Activated T-cell treated with anti-CD3 and anti-CD28 coated beads, Interleukin-2, amount 50 U/mL, for 24 hours (primary cell): ENCODE measurements at places on chromosomes 6 and 20.

DNA sequence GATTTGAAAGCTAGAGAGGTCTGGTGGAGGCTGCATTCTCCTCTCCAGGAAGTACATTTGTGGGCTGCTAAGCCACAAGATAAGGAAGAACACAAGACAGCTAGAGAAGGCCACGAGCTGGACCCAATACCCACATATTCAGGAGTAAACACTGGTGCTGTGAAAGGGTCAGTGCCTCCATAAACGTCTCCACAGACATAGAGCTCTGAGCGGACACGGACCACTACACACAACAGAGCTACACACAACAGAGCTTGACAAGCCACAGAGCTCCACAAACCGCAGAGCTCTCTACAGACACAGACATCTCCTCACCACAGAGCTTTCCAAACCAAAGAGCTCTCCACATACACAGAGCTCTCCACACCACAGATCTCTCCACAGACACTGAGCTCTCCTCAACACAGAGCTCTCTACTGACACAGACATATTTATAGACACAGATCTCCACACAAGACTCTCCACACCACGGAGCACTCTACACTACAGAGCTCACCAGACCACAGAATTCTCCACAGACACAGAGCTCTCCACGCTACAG, 51.9 kb downstream of the ERMARD start:
- DNase-seq = peak; percentile 28

DNA sequence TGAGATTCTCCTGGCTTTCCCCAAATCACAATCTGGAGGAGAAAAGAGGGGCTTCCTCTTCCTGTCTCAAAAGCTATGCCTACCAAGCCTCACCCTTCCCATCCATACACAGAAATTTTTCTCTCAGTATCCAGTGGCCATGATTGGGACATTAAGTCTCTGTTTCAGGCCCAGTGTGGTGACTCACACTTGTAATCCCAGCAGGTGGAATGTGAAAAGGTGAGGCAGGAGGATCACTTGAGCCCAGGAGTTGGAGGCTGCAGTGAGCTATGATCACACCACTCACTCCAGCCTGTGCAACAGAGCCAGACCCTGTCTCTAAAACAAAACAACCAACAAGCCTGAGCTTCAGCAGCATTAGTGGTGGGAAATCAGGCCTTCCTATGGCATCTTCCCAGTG, 210.0 kb downstream of the OGFRL1 start:
- no peak for DNase-seq

DNA sequence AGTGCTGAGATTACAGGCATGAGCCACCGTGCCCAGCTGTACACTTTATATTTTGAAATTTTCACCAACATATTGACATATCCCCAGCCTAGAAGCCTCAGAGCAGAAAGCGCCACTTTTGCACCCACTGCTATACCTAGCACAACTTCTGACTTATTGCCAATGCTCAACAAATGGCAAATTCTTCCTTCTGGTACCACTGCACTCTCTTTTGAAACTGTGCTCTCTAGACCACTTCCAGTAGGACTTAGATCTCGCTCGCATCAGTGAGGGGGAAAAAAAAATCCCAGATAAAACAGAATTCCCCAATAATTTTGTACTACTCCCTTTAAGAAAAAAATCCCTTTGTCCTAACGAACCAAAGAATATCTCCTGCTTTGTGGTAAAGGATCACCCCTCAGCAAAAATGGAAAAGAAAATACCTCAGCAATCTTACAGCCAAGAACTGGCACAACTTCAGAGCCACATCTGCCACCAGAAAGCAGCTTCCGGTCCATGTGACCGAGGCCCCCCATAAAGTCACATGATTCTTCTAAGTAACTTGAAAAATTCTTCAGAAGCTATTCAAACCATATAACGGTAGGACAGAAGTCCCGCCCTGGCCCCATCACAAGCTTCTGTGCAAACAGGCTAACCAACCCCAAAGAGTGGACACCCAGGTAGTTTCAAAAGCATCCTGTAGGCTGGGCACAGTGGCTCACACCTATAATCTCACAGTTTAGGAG, 18.5 kb upstream of the IL17F start:
- DNase-seq = no peak

DNA sequence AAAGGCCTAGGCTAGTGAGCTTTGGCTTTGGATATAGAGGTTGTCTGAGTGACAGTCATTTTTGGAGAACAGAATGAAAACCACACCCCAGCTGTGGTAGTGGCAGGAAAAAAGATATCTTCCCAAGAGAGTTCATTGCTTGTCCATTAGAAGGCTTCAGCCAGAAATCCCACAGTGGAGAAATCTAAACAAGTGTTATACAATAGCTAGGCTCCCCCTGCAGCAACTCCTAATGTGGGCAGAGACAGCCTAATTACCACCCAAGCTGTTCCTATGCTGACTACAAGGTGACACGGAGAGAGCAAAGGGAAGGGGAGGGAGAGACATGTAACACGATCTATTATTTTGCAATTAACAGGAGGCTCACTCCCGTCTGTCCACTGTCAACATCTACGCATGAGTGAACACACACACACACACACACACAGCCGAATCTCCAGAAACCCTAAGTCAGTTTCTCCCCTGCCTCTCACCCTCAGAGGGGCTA, 147.5 kb upstream of the TCF21 start:
- DNase-seq = no peak

- DNase-seq = peak; percentile 41
Observed at GRCh38 chr20:36092398-36093024, 62.0 kb upstream of the EPB41L1 start.

DNA sequence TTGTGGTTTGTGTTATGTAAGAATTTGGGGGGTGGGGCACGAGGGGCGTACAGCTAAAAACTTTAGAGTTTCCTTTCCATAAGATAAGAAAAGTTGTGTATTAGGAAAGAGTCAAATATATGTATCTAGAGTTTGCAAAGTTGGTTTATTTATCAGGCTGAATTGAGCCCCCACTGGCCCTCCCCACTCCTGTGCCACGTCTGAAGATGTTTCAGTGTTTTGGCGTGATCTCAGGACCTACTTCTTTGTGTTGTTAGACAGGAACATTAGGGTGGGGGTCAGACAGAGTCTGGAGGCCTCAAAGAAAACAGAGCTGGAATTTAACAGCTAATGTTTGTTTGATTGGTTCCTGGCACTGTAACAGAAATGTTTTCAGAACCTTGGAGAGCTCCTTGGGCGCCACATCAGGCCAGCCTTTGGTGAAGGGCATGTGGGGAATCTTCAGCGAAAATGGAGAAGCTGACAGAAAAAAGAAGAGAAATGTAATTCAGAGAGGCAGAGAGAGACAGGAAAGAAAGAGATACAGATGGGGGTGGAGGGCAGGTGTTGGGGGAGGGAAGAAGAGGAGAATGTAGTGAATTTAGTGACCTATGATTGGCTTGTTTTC, 674 bp downstream of the NRSN1 start:
- no peak for DNase-seq

- no peak for DNase-seq
Observed at GRCh38 chr6:39797751-39798150, 5.6 kb downstream of the DAAM2 start.

DNA sequence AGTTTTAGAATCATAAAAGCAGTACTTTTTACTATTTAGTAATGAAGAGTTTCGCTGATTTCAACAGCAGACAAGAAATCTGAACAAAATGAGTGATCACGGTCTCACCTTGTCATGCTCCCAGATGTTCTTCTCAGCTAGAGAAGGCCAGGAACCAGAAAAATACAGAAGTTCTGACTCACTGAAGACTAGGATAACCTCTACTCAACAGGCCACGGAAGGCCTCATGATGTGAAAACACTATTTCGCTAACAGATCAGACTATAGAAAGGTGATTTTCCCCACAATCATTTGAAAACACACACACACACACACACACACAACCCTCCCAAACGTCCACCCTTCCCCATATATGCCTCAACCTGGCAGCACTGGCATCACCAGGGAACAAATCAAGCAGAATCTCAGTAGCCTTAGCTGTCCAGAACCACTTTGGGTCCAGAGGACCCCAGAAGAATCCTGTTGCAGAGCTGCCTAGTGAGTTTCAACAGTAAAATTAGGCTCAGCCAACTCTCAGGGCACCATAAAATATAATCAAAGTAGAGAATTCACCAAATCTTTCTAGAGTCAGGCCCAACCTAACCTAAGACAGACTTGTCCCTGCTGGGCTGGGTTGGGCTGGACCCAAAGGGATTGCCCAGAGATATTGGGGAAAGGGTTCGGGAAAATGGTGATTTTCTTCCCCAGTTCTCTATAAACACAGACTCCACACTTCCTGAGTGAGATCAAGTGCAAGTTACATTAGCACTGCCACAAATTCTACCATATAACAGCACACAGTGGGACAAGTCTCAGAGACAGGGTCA, 7.9 kb downstream of the EXOC2 start:
- DNase-seq = peak; percentile 52

DNA sequence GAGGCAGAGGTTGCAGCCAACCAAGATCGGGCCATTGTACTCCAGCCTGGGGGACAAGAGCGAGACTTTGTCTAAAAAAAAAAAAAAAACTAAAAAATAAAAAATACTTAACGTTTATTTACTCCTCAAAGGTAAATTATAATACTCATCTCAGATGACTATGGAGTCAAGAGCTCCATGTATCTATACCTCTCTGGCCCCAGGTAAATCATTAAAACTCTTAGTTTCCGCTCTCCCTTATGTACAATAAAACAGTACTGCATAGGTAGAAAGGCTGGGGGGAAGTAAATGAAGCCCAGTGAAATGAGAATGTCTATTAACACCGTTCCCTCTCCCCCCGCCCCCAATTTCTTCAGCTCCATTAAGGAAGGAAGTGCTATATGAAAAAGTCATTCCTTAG, 1.2 kb downstream of the SRSF12 start:
- DNase-seq = no peak

DNA sequence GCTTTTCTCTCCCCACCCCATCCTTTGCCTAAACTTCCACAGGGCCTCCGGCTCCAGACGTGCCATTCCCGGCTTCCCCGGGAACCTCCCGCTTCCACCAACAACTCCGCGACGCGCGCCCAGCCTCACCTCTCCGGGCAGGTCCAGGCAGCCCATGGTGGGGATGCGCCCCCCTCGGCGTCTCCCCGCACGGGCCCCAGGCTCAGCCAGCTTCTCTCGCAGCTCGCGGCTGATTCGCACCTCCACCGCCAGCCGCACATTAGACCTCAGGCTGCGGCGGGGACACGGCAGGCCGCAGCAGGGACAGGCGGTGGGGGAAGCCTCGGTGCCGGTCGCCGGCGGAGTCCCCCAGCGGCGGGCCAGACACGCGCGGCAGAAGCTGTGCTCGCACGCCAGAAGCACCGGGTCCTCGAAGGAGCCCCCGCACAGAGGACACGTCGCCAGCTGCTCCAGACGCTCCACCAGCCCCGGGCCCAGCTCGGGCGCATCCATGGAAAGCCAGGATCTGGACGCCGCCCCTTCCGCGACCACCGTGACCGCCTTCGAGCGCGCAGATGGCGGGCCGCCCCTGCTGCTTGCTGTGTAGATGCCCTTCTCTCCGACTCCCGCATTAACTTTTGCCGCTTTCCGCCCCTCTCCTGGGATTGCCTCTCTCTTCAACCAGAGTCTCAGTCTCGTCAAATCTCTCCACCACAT, at the start of gene RNF39:
Gene RNF39 (minus strand): TSS at position 676 of the 696 bp plus-strand sequence. CDS start 184 bp downstream, at position 492.
- no peak for DNase-seq

DNA sequence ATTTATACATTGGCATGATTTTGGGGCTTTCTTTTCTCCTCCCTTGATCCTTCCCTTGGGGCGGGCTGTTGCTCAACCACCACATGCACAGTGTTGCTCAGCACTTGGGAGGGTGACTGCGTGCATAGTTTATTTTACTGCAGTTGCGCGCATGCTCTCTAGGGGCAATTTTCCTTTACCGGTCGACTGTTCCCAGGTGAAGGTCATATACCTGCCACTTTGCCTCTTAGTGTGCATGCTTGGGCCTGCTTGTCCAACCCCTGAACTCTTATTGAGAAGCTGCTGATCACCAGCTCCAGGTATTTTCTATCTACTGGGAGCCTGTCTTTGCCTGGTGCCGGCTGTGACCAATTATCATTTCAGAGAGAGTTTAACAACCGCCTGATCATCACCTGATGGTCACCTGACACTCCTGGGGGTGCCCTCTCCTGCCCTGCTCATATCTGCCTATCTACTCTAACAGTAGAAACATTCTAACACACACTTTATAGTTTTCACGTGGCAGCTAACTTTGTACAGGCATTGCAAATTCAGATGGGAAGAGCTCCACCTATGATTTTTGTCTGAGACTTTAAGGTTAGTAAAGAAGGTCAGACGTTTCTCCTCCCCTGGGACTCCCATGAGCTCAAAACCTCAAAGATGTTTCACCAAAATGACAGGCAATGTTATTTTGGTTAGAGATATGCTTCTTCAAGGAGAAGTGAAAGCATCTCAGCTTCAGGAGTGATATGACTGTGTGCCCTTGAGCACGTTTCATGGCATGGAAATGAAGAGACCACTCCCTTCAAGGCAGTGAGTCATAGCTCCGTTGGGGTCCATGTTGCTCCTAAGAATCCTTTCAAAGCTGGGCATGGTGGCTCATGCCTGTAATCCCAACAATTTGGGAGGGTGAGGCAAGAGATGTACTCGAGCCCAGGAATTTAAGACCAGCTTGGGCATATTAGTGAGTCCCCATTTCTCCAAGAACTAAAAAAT, 227.5 kb upstream of the MYLIP start:
- no peak for DNase-seq

DNA sequence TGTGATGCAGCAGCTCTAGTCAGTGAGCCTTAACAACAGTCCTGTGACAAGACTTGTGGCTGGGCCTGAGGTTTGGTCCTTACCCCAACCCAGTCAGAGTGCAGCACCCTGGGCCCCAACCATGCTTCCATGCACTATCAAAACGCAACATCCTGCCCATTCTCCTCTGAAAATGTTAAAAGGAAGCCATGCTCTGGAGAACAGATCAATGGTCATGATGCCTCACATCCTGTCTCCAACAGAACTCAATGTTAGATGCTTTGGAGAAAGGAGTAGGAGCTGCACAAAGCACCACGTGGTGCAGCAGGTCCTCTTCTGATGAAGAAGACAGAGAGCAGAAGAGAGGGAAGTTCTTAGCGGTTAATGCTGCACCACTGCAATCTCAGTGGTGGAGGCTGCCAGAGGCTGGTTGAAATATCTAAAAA, 41.9 kb downstream of the TRAM2 start:
- no peak for DNase-seq

- DNase-seq = no peak
Observed at GRCh38 chr20:58673119-58673518, 19.5 kb upstream of the NPEPL1 start.

- no peak for DNase-seq
Observed at GRCh38 chr20:55253781-55254180, 751.5 kb downstream of the CBLN4 start.

DNA sequence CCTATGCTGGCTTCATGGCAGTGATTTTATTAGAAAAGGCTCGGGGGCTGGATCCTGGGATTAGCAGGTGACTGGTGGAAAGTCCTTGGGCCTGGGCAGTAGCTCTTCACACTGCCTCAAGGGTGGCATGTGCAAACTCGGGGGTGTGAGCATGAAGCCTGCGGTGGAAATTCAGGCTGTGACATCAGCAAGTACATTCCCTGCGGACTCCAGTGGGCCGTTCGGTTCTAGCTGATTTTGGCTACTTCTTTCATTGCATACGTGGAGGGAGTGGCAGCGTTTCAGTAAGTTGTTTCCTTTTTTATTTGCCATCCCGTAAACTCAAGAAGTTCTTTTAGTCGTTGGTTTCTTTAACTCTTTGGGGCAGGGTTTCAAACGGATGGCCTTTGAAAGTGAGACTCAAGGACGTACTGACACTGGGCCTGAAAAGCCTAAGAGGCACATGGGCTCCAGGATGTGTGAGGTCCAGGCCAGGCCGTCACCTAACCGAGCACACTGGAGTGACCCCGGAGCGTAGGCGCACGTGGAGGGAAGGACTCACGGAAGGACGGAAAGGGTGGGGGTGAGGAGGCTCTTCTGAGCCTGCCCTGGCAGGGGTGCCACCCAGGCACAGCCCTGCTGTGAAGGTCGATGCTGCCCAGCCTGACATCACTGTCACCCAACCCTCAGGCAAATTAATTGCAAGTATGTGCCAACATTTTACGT, 104.0 kb upstream of the FRMD1 start:
- DNase-seq = no peak
